ENCODE measurements at places on chromosomes 7 and 10.

DNA sequence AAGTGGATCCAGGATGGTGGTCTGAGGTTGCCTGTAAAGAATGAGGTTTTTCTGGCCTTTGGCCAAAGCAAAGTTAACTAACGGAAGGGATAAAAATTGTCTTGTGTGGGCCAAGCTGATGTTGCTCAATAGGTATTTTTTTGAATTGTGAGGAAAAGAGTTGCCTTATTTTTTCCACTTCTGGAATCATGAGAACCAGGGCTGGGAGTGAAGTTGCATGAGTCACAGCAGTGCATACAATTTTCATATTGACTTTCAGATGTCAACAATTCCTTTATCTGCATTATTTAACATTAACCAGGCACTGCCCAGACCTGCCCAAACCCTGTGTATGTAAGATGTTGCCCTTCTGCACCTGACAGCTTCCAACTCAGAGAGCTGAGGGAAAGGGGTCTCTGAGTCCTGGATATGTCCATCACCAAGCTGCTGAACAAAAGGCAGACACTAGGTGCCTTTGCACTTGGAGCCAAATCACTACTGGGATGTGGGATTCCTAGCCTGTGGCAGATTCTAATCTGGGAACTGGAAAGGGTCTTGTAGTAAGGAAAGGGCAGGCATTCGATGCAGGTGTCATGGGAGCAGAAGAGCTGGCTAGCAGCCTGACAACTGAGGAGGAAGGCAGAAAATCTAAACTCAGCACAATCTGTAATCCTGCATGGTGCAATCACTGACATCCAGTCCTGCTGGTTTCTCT is 52.3 kb upstream of the SLC35B4 start:
- DNase-seq: no peak

DNA sequence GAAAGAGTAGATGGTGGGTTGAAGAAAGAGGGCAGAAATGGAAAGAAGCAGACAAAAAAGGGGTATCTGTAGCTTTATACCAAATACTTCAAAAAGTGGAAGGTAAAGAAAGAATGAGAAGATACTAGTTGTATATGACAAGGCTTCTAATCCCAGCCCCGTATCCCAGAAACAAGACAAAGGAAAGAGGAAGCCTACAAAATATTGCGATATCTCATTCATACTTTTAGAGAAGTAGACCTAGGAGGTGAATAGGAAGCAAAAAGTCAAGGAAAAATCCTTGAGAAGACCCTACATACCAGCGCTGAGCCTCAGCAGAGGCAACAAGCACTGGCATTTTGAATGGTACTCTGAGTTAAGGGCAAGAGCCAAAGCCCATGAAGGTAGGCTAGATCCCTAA is 26.6 kb downstream of the PHTF2 start:
- DNase-seq: no peak

GRCh38 chr10:117496031-117496430 is 46.5 kb upstream of the EMX2 start:
- DNase-seq: no peak

DNA sequence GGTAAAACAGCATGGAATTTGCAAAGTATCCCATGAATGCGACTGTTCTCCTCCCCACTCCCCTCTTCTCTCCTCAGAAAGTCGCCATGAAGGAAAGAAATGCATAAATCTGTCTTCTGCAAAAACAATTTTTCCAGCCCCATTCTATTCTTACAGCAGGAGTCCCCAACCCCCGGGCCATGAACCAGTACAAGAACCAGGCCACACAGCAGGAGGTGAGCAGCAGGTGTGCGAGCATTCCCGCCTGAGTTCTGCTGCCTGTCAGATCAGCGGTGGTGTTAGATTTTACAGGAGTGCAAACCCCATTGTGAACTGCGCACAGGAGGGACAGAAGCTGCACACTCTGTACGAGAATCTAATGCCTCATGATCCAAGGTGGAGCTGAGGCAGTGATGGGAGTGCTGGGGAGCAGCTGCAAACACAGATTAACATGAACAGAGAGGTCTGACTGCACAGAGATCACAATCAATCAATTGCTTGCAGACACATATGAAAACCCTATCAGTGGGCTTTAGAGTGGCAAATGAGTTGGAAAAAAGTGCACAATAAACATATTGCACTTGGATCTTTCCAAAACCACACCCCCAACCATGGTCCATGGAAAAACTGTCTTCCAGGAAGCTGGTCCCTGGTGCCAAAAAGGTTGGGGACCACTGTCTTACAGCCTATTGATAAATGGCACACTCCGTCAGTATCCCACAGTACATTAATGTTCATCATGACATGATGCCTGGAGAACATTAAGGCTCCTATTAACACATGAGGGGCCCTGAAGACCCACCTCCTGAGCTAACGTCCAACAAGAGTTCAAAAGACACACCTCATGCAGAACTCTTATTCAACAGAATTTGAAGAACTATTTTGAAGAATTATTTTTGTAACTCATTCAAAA is 205.0 kb downstream of the PTPRN2 start:
- DNase-seq: no peak

GRCh38 chr7:46244757-46245156 is 323.7 kb upstream of the IGFBP3 start:
- no peak for DNase-seq

- DNase-seq: no peak
Measured at GRCh38 chr10:78703593-78703992, 365.2 kb upstream of the ZMIZ1 start.

DNA sequence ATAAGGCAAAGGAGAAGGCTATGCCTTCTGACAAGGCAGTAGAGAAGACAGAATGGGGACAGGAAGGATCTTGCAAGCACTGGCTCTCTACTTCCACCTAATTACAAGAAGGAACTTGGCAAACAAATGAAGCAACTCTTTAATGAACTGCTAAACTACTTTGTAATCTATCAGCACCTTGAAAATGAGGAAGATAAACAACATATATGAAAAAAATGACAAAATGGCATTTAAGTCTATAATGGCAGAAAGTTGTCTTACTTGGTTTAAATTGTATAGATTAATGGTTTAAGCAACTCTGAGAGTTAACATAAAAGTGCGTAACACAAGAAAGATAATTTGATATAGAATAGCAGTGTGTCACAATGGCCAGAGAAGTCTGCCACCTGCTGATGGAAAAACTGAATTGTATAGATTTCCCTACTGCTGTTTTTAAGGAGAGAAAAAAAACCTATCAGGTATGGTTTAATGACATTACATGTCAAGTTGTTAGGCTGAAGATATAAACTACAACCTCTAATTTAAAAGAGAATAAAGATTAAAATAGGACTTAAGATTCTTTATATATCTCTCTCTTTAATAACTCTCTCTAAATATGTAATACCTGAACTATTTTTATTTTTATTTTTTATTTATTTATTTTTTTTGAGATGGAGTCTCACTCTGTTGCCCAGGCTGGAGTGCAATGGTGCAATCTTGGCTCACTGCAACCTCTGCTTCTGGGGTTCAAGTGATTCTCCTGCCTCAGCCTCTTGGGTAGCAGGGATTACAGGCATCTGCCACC is 11.8 kb downstream of the NT5C3A start:
- DNase-seq: no peak

GRCh38 chr7:43904533-43905208 is 1.7 kb downstream of the URGCP start:
- no peak for DNase-seq

- DNase-seq: no peak
Measured at GRCh38 chr10:32982911-32983909, 25.2 kb upstream of the ITGB1 start.

DNA sequence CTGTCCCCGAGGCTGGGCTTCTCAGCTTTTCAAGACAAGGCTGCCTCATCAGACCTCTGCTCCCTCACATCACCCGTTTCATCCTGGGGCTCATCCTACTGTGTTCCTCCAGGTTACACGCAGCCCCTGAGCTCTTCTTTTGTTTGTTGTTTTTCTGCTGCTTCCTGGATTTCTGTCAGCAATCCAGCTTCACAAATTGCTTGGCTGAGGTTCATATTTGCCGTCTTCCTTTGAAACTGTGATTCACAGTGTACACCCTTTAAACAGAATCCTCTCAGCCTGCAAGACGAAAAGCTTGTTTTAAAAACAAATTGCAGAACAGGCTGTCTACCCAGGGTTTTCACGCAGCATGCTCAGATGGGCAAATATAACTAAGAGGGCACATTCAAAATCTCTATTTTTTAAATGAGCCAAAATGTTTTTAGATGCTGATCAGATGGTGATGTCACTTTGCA is 39.1 kb upstream of the PARD3 start:
- DNase-seq: no peak

DNA sequence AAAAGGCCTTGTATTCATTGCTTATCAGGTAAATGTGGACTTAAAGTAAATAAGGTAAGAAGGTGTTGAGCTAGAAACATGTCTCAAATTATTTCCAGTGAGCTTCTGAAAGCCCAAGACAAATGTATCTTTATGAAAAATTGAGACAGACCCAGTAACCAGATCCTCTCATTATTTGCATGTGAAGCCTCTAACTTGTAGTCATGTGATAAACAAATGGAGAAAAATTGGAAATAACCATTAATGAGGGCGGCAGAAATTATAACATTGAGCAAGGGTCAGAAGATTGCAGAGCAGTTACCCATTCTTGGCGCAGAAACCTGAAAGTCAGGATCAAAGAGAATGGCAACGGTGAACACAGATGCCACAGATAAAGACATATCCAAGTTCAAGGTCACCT is at the start of gene TAS2R40:
Gene TAS2R40 (plus strand): TSS at position 301 of the 400 bp plus-strand sequence. CDS start 42 bp downstream, at position 343.
- DNase-seq: no peak

DNA sequence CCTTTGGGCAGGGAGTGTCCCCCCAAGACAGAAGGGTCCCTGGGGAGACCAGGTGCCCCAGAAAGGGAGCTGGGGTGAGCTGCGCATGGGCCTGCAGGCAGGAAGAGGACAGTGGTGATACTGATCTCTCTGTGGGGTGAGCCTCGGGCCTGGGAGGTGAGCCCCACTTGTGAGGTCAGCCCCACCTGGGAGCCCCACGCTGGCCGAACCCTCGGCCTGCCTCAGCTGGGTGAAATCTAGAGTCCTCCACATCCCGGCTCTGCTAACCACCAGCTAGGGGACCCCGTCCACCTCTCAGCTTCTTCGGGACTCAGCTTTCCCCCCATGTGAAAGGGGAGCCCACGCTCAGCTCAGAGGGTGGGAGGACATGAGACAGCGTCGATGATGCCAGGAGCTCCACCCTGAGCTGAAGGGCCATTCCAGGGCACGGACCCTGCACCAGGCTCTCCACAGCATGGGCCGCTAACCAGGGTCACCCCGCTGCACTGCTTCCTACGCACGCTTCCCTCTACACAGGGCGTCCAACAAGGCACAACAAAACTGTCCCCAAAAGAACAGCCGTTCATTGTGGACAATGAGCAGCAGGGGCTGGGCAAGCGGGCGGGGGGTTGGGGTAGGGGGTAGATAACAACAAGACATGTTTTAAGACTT is 48.7 kb downstream of the CAMK2B start:
- no peak for DNase-seq

DNA sequence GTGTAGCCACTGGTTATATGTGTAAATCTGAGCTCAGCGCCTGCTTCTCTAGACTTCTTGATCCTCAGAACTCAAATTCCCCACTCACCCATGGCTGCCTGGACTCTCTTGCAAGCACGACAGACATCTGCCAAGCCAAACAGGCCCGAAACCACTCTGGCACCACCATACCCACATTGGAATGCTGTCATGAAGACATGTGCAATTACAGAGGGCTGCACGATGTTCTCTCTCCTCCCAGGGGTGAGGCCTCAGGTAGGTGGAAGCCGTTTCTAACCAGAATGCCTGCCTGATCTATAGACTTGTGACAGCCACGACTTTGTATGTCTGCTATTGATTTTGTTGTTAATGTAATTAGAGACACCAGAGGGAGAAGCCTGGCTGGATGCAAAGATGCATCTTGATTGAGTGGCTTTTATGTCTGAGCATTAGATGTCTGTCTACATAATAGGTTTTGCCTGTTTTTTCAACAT is 4.0 kb downstream of the BAMBI start:
- no peak for DNase-seq

DNA sequence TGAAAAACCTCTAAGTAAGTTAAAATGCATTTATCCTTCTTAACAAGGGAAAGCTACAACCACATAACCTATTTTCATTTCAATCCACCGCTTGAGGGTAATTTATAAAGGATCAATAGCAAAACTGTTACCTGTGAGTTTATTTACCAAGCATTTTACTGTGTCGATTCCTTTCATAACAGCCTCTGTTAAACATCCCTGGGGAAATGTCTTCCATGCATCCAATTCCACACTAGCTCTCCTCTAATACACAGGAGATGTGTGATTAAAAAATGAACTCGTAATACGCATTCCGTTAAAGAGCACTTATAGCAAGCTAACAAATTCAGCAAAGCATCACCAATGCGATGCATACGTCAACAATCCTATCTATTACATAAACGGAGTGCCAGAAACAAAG is 185.7 kb downstream of the SFMBT2 start:
- DNase-seq: no peak

- no peak for DNase-seq
Measured at GRCh38 chr10:100468978-100469377, 6.2 kb downstream of the WNT8B start.

DNA sequence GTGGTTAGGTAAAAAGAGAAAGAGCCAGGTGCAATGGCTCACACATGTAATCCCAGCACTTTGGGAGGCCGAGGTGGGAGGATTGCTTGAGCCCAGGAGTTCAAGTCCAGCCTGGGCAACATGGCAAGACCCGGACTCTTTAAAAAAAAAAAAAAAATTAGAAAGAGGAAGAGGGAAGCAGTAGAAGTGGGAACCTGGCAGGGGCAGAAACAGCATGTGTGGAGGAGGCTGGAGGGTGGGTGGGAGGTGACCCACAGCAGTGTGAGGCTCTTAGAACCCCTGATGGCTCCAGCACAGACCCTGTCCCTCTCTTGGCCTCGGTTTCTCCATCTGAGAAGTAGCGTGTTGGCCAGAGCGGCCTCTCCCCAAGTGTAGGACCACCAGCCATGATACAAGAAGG is 4.9 kb upstream of the CCL24 start:
- DNase-seq: no peak

DNA sequence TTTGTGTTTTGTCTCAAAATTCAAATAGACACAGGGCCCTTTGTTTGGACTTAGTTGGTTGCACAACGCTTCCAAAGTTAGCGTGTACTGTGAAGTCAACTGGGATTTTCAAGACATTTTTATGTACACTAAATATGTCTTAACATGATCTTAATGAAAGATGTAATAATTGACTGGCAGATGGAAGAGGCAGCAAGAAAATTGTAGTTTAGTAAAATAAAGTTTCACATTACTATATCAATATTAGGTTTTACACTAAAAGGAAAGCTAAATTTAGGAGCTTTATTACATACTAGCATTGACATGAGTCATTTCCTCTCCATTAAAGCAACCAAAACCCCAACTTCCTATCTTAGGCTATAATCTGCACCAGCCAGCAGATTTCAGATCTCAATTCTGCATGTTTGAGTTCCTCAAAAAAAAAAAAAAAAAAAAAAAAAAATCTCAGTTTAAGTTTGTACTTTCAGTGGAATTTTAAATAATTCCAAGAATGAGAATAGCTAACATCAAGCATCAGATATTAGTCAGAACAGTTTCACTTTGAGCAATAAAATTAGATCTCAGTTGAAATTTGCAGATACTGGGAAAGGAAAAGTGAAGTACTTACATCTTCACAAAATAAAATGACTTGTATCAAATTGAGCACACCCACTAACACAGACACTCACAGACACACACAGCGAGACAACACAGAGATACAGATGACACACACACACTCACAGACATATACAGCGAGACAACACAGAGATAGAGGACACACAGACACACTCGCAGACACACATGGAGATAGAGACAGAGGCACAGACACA is 346.6 kb upstream of the KLF6 start:
- DNase-seq: no peak

Measured in NCI-H1048 (cell line).